ENCODE measurements at places on chromosomes 12 and 14.

- no peak for DNase-seq
Observed at GRCh38 chr12:7354529-7354928, 50.7 kb downstream of the ACSM4 start.

- DNase-seq: no peak
Observed at GRCh38 chr14:85934886-85935254, 404.9 kb downstream of the FLRT2 start.

GRCh38 chr12:124008595-124008994, 35.6 kb downstream of the ZNF664 start:
- DNase-seq: no peak

- no peak for DNase-seq
Observed at GRCh38 chr14:73613419-73613963, 1.2 kb downstream of the ACOT6 start.

All from A549 (cell line).